Right atrium auricular region (tissue), 2 donors: ENCODE measurements at places on chromosomes 3 and 15. TPM values are rescaled to one million over a fixed set of nuclear protein-coding genes. Genes with fewer than 3 reads are reported as not detected.

- DNase-seq: no peak
These were observed 1037.8 kb downstream of the OTOL1 start for GRCh38 chr3:162534431-162534830.

- DNase-seq: peak; percentile 96
These were observed 32.9 kb downstream of the B3GNT5 start for GRCh38 chr3:183285828-183286457.

Gene NOX5
- total RNA-seq: 0.16 TPM

Gene CLDN16
- total RNA-seq: 0.16 TPM

Gene GOLGA6B
- not detected for total RNA-seq
